IPS DF 6.9 (cell line): ENCODE measurements at places on chromosomes 2 and 18.

GRCh38 chr2:74585406-74586185, 31.1 kb downstream of the DOK1 start:
- H3K4me1 ChIP-seq: no peaks in the 10 kb centered on the region
- no peaks in the 10 kb centered on the region for H3K36me3 ChIP-seq
- no peak overlapping the region for H3K4me3 ChIP-seq
- no peaks in the 10 kb centered on the region for H3K27me3 ChIP-seq

DNA sequence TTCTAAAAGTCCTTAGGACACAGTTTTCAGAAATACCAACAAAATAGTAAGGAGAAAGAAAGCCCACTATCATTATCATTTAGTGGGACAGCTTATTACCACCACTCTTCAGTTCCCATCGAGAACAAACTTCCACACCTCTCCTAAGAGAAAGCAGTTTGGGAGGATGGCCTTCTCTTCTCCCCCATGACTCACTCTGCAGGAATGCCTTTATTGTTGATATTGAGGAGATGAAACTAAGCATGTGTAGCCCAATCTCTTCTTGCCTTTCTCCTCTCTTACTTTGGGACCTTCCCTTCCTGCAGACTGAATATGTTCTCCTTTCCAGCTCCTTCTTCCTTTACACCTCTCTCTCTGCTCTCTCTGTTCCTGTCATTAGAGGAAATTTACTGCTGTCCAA, 30.0 kb upstream of the ERMN start:
- H3K27me3 ChIP-seq: no peaks in the 10 kb centered on the region
- no peaks in the 10 kb centered on the region for H3K36me3 ChIP-seq
- DNase-seq: no peak

GRCh38 chr2:124805060-124805459, 780.0 kb downstream of the CNTNAP5 start:
- DNase-seq: no peak
- no peaks in the 10 kb centered on the region; the same call in 1 of the 2 replicates for H3K27me3 ChIP-seq
- H3K27ac ChIP-seq: no peak overlapping the region
- H3K36me3 ChIP-seq: no peaks in the 10 kb centered on the region

DNA sequence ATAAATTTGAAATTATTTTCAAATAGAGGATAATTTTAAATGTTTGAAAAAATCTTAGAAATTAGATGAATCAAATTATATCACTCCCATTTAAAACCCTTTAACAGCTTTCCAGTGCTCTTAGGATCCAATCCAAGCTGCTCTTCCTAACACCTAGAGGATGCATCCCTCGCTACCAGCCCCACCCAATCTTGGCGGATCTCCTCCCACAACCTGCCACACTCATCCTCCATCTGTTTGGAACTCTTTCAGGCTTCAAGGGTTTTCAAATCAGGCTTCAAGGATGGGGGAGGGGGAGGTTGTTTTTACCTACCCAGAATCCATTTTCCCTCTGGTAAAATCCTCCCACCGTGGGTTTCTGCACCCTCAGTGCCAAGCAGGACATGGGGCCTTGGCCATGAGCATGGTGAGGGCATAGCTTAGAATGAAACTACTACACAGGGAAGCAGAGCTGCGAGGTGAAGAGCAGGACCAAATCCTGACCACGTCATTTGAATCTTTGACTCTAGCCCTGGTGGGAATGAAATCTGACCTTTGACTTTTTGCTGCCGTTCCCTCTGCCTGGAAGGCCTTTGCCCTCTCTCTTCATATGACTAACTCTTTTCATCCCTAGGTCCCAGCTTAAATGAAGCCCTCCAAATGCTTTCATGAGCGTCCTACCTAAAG, 113.0 kb upstream of the MAPRE2 start:
- H3K4me1 ChIP-seq: no peaks in the 10 kb centered on the region
- DNase-seq: no peak
- no peak overlapping the region for H3K4me3 ChIP-seq
- H3K27me3 ChIP-seq: no peaks in the 10 kb centered on the region
- H3K36me3 ChIP-seq: no peaks in the 10 kb centered on the region
- H3K27ac ChIP-seq: no peak overlapping the region

GRCh38 chr18:23967321-23968089, 47.0 kb upstream of the TTC39C start:
- H3K27me3 ChIP-seq: no peaks in the 10 kb centered on the region
- no peak overlapping the region for H3K4me3 ChIP-seq
- no peak for DNase-seq
- H3K27ac ChIP-seq: no peak overlapping the region
- H3K4me1 ChIP-seq: peaks cover 1% of the 10 kb centered on the region; the same call in 1 of the 2 replicates

DNA sequence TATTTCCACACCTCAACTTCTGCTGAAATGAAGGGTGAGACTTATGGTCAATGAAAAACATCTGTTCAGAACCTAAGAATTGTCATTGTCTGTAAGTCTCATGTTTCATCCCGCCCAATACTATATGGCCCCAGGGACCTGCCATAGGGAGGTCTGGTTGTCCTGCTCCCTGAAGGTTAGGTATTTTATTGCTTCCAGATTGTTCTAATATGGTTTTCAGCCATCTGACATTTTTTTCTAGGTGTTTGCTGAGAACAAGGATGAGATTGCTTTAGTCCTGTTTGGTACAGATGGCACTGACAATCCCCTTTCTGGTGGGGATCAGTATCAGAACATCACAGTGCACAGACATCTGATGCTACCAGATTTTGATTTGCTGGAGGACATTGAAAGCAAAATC, 7.3 kb downstream of the XRCC5 start:
- no peaks in the 10 kb centered on the region; the same call in 1 of the 2 replicates for H3K4me1 ChIP-seq
- DNase-seq: no peak
- peaks cover 33% of the 10 kb centered on the region; the same call in 1 of the 2 replicates for H3K36me3 ChIP-seq
- H3K27ac ChIP-seq: no peak overlapping the region
